Mesendoderm (in vitro differentiated cells): ENCODE measurements at places on chromosomes 2 and 18.

DNA sequence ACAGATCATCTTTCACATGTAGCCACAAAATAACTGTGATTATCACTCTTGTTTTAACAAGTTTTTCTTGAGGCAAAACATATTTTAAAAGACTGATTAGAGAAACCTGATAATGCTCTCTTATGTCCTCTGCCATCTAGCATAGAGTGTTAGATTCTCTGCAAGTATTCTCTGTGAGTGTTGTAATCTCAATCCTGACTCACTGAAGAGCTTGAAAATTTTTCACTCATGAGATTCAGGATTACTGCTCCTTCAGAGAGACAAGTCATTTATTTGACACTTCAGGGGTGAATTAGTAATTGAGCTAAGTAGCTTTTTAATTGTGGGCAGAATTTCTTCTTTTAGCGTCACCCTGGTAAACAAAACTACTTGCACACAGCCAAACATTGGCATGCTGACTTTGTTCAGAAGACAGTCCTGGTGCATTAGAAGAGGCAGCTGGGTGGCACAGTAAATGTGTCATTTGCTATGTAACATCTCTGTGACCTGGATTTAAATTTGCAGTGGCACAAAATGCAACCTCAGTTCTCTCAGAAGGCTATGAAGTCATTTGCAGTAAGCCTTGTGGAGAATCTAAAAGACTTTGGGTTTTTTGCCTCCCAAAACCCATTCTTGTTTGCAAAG lies 172.9 kb downstream of the LRP1B start:
- peak; percentile 47 for DNase-seq

DNA sequence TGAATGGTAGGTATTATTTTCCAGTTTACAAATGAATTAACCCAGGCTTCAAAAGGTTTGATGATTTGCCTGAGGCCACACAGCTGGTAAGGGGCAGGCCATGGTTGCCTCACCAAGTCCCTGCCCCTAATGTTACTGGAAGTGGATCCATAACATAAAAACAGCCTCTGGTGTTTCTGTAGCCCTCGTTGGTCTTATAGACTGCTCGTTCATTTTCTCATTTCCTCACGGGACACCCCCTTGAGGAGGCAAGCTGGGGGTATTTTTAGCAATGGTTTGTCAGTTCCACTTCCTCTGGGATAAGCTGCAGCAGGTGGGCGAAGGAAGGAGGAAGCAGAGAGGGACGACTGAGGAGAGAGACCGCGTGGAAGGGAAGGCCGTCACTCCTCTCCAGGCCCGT lies 32.9 kb upstream of the NDUFV2 start:
- no peak for DNase-seq

DNA sequence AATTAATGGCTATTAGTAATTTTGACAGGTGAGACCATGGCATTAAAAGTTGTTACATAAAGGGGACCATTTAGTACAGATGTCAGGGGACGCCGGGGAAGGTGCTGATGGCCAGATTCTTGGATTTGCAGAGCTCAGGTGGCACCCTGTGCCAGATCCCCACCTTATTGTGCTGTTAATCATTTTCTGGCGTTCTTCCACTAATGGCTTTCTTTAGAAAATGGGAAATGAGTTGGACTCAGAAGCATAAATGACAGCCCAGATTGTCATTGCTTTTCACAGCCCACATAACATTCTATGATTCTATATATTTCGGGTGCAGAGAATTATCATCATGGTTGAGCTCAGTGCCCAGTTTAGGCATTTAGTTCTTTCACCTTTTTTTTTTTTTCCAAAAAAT lies 257.2 kb upstream of the TCF4 start:
- DNase-seq, result no peak

DNA sequence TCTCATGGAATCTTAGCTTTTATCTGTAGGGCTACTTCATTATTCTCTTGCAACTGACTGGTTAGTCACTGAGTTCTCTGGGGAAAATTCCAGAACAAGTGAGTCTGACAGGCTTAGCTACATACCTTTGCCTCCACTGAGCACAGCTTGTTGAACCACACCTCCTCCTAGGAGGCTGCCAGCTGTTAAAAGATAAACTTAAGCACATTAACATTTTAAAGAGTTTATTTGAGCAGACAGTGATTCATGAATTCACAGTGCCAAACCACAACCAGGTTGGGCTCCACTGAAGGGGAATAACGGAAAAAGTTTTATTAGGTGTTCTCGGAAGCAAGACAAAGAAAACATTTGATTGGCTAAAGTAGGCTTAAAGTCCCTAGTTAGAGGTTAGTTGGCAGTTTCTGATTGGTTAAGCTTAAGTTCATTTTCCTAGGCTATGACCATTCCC lies 12.5 kb upstream of the SLC38A11 start:
- DNase-seq, result peak; percentile 77

DNA sequence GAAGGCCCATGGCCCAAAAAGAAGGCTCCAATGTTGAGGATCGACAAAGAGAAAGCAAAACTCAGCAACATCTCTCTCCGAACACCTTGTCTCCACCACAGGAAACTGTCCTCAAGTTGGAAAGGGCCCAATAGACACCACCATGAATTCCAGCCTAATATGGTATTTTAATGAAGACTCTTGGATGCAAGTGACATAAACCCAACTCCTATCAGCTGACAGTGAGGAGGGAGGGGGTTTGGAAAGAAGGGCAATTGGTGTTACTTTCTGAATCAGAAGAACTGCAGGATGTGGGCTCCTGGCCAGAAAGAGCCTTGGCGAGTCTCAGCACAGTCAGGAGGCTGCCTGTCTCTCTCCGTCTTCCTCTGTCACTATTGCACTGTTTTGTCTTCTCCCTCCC lies 40.3 kb upstream of the SIGLEC15 start:
- DNase-seq, result no peak

GRCh38 chr2:231034291-231034882 lies 2.9 kb upstream of the C2orf72 start:
- DNase-seq, result no peak

- DNase-seq, result peak; percentile 49
These were observed 74.2 kb downstream of the SH3BP4 start for GRCh38 chr2:235025800-235026536.
